Activated CD8-positive, alpha-beta T cell treated with anti-CD3 and anti-CD28 coated beads, Interleukin-2, amount 10 ng/mL, durations not matched to agents 7 days and 5 days (primary cell): ENCODE measurements at places on chromosomes 2 and 18. TPM values are rescaled to one million over a fixed set of nuclear protein-coding genes. Genes with fewer than 3 reads are reported as not detected.

GRCh38 chr18:2564373-2564772, 6.9 kb downstream of the METTL4 start:
- DNase-seq = no peak

DNA sequence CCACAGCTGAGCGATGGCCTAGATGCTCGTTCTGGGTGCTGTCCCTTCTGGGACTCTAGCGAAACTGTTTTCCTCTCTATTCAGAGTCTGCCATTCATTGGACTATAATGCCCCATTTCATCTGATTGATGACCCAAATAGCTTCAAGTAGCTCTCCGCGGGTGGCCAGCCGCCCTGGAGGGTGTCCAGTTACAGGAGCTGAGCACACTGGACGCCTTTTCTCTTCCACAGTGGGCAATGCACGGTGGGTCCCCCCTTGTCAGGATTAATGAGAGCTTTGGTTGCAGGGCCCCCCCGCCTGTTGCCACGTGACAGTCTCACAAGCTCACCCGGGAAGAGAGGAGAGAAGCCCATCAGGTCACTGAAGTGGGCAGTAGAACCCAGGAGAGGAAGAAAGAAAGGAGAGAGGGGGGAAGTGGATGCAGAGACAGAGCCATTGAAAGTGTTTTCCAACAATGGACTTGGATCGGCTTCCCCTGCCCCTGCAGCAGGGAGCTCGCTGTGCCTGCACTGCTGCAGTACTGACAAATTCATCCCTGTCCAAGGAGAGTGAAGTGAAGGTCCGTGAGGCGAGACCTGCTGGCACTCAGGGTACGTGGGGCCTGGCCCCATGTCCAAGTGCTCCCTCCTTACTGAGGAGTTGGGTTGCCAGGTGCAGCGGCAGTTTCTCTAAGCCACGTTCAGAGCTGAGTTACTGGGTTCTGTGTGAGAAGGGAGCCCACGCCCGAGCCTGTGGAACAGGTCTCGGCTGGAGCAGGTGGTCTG, 44.8 kb downstream of the DIPK1C start:
- no peak for DNase-seq

DNA sequence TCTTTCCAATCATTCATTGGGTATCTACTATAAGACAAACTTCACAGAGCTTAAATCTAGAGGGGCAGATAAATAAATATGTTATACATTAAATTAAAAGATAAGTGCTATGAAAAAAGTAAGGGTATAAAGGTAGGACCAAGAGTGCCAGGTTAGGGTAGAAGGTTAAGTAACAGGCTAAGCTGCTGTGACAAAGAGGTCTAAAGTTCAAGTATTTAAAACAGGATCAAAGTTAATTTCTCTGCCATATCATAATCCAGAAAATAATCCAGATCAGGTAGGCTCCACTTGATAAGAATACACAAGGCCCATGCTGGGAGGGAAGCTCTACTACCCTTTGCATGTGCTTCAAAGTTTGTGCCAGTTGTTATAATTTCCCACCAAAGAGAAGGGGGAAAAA, 115.6 kb downstream of the DYM start:
- no peak for DNase-seq

DNA sequence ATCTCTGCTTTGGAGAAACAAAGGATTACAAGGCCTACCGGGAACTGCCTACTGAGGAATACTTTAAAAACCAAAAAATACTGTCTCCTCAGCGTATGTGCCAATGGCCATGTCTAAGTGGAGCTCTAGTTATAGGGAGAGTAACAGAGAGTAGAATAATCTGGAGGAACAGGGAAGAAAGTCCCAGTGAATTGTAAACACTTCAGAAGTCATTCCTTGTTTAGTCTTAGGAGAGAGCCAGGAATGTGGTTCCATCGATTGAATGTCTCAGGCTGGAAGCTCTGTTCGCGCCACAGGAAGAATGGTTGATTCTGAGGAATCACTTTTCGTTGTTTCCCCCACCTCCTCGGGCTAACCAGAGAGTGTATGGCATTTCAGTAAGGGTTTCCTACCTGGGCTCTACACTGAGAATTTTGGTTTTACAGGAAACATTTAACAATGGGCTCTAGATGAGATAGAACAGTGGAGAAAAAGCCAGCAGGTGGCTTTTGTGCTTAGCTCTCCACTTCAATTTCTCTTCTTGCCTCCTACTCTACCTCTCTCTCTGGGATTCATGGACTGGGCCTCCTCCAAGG, 88.7 kb downstream of the ACVR1 start:
- DNase-seq = no peak

The MYCN gene
- total RNA-seq = not detected

DNA sequence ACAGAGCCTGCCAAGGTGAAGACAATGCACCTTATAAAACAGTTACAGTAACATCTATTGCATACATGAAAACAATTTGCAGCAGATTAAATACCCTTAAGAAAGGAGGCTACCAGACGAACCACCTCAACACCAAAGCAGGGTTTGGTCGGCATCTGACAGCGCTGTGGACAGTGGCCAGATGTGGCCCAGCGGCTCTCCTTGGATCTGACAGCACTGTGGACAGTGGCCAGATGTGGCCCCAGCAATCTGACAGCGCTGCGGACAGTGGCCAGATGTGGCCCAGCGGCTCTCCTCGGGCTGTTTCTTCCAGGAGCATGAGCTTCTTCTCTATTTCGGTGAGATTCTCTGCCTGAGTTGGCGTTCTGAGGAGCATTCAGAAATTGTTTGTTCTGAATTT, 211.6 kb downstream of the ANKRD30B start:
- DNase-seq = no peak

GRCh38 chr18:8397034-8397433, 212.2 kb upstream of the RAB12 start:
- no peak for DNase-seq

- no peak for DNase-seq
Measured at GRCh38 chr2:39540414-39540813, 103.3 kb upstream of the MAP4K3 start.

- peak; percentile 62 for DNase-seq
Measured at GRCh38 chr2:195202163-195202845, 454.7 kb upstream of the SLC39A10 start.

The MERTK gene
- total RNA-seq = 0.21 TPM

DNA sequence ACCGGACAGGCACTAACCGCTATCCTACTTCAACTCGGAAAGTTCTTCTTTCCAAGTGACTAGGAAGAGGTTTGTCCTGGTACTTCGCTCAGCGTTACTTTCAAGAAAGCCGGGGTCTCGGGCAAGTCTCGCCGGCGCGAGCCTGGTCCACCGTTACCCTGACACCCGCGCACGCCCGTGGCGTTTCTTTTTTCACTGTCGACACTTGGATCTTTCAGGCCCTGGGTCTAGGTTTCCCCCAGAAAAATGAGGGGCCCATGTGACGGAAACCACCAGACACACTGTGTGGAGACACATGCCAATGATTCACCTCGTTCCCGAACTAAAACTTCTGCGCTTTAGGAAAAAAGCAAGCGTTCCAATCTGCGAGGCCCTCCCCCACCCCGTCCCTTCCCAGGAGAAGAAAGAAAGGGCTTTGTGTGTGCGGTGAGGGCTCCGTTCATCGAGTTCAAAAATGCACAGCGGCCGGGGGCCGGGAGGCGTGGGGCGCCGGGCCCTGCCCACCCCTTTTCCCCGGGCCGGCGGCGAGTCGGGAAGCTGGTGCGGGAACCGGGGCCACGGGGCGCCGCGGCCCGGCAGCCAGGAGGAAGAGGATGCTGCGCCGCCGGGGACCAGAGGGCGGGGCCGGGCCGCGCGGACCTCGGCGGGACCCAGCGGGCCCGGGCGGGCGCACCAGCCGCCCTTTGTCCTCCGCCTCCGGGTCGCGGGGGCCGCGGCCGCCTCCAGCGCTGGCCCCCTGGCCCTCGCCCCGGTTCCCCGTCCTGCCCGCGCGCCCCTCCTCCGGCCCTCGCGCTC, 2.6 kb downstream of the ZNF521 start:
- no peak for DNase-seq

- DNase-seq = no peak
Measured at GRCh38 chr2:110998311-110998710, 122.4 kb upstream of the BCL2L11 start.

The GKN2 gene
- not detected for total RNA-seq

- DNase-seq = no peak
Measured at GRCh38 chr2:1945819-1946218, 201.5 kb upstream of the PXDN start.

- no peak for DNase-seq
Measured at GRCh38 chr2:214069254-214069653, 341.6 kb upstream of the VWC2L start.

DNA sequence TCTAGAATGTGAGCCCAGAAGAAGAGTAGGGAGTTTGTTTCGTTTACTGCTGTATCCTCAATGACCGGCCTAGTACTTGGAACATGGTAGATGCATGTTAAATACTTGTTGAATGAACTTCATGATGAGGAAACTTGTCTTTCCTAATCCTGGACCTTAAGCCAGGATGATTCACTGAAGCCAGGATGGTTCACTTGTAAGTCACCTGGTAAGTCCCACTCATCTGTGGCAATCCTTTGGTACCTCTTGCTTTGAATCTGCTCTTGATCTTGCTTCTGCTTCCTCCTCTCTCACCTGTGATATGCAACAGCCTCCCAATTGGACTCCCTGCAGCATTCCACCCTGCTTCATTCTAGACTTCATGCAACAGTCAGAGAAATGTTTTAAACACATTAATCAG, 43.6 kb downstream of the QPCT start:
- DNase-seq = no peak

The SERPINB5 gene
- not detected for total RNA-seq

- DNase-seq = no peak
Measured at GRCh38 chr18:24928301-24928878, 423.6 kb downstream of the ZNF521 start.

The NPPC gene
- total RNA-seq = 1.4 TPM

The LRP1B gene
- not detected for total RNA-seq

The DYSF gene
- 3.4 TPM for total RNA-seq

The NT5C1B gene
- not detected for total RNA-seq

DNA sequence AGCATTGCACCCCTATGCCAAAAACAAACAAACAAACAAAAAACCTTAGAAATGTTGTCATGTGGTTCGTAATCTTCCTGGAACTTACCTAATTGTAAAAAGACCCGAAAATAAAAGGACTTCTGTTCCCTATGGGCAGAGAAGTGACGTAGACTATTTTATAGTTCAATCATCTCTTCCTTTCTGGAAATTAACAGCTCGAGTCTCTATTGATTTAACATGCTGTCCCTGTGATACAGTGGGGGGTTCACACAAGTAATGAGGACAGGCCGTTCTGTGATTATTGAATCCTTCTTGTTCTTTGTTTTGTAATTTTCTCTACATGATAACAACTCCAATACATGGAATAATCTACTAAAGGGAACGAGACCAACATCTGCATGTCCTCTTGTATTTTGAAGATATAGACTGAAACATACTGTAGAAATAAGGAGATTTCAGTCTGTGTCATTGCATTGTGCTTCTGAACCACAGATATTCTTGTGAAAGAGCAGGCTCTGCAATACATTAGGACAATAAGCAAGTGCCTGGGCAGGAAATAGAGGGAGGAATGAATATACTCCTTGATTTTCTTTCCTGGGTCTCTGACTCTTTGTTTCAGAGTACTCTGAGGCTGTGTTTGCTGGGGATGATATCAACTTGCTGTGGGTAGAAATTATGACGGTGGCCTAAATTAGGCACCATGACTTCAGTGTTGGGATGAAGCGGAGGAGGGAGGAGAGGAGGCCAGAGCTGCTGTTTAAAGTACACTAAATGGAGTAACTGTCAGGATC, 65.7 kb upstream of the PPM1B start:
- no peak for DNase-seq

- no peak for DNase-seq
Measured at GRCh38 chr2:123723706-123724105, 301.4 kb upstream of the CNTNAP5 start.

The C1GALT1C1L gene
- total RNA-seq = not detected

- DNase-seq = no peak
Measured at GRCh38 chr2:227125506-227125905, 38.5 kb downstream of the COL4A4 start.

DNA sequence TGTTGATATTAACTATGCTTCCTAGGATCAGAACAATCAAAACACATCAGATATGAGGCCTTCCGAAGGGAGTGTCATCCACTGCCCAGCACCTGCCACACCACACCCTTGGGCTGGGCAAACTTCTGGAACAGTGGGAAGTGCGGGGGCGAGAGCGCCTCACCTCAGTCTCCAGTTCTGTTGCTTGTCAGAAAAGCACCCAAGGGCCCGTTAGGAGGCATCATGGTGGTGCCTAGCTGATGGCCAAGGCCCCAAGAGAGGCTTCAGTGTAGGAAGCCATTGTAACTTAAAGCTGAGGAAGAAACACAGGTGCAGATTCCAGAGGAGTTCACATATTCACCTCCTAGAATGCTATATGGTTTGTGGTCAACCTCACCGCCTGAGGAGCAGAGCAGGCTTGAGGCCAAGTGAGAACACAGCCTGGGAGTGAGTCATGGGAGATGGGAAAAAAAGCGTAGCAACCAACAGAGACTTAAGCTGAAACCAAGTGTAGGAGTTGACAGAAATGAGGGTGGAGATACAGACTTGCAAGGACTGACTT, 85.1 kb upstream of the ATL2 start:
- no peak for DNase-seq

GRCh38 chr2:78355967-78356366, 669.5 kb upstream of the REG3G start:
- DNase-seq = no peak

DNA sequence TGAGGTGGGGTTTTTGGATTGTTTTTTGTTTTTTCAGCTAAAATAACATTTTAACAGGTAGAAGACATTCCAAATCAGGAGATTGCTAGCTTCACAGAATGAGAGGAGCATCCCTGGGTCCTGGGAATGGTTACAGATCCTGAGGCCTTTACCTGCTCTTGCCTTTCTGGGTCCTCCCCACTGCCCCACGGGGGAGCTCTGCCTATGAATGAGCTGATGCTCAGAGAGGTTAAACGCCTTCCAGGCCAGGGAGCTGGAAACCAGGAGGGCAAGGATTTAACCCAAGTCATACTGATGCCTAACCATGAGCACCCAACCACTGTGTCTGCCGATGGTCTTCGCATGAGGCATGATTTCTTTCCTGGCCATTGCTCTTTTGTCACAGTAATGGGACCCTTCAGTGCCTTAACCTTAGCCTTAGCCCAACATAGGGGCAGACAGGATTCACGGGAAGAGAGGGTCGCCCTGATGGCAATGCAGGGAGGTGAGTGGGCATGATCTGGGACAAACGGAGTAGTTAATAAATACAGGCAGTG, 16.1 kb downstream of the MOCOS start:
- no peak for DNase-seq

- DNase-seq = no peak
Measured at GRCh38 chr2:158994920-158995676, 26.7 kb downstream of the TANC1 start.

- DNase-seq = no peak
Measured at GRCh38 chr2:73258186-73258912, 24.2 kb downstream of the CCT7 start.
